ENCODE measurements at places on chromosomes 12 and 14.

GRCh38 chr12:76622351-76622750 lies 62.8 kb upstream of the OSBPL8 start:
- DNase-seq = no peak

DNA sequence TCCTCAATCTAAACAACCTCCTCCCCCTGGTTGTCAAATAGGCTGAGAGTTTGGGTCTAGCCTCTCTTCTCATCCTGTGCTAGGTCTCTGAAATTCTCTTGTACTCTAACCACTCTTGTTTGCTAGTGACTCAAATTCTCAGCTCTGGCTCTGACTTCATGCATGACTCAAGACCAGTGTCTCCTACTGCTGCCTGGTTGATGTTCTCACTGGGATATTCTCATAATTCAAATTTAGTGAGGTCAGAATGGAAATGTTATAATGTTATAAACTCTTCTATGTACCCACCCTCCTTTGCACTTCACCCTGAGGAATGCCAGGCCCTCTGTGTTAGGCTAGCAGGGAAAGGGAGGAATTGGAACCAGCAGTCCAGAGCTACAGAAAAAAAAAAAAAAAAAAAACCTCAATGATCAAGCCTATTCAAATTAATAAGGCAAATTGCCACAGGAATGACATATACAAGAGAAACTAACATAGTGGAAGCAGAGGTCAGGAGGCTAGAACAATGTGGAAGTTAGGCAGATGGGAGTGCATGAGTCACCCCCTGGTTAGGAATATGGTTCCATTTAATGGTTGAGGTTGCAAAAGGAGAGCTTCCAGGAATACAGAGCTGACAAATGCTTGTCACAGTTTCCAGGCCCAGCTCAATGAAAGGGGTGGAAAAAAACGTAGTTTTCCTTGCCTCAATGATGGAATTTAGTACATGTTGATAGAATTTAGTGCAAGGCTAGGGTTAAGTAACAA lies 459.5 kb downstream of the RMST start:
- DNase-seq = no peak

- no peak for DNase-seq
Observed at GRCh38 chr12:114685320-114685781, 1.4 kb upstream of the TBX3 start.

- no peak for DNase-seq
Observed at GRCh38 chr12:24884911-24885310, 64.0 kb downstream of the BCAT1 start.

DNA sequence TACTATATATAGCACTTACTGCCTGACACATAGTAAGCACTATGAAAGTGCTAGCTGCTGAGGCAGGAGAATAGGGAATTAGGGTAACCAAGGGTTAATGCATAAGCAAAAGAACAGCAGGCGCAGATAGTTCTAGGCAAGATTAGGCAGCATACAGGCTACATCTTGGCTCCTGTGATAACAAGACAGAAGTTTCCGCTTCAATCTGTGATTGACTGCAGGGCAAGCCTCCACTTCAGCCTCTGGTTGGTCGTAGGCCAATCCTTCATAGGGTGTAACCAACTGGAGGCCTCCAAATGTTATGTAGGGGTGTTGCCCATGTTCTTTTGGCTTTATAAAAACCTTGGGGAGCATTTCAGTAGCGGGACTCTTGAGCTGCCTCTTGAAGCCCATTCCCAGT lies 46.9 kb downstream of the KLHL28 start:
- no peak for DNase-seq

DNA sequence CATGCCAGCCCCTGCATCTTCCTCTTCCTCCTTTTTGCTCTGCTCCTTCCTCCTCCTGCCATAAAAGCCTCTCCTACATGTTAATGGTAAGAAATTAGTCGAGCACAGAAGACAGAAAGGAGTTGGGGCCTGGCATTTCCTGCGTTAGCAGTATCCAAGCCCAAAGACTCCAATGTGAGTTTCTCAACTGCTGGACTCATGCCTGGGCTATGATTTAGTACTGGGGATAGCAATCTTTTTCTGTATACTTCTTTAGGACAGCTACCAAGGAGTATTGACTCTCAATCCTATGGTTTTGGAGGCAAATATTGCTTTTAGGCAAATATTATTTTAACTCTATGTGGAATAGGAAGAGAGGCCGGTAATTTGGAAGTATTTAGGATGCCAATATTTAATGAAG lies 18.0 kb upstream of the SLC38A4 start:
- no peak for DNase-seq

- no peak for DNase-seq
Observed at GRCh38 chr14:55136241-55136640, 7.2 kb downstream of the LGALS3 start.

DNA sequence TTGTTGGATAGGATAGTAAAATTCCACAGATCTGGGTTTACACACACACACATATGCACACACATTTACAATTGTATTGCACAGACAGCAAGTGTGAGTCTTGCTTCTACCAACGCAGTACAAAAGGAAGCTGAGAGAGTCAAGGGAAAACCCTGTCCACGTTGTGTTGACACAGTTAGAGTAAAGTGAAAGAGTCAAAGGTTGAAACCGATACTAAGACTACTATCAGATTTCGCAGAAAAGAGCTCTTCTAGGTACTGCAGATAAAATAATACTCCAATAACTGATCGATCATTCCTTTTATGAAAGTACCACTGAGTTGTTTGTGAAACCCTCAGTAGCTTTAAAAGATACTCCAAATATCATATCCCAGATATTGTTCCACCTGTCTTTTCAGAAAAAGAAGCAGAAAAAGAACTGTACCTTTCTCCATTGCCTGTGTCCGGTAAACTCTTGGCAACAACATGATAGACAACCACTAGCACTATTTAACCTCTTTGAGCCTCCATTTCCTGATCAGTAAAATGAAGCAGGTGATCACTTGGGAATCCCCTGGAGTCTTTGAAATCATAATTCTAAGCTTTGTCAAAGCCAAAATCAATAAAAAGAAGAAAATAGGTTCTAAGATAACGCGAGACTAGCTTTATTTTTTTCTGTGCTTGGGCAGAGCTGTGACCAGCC lies 224.6 kb upstream of the FOXN3 start:
- DNase-seq = peak; percentile 55

DNA sequence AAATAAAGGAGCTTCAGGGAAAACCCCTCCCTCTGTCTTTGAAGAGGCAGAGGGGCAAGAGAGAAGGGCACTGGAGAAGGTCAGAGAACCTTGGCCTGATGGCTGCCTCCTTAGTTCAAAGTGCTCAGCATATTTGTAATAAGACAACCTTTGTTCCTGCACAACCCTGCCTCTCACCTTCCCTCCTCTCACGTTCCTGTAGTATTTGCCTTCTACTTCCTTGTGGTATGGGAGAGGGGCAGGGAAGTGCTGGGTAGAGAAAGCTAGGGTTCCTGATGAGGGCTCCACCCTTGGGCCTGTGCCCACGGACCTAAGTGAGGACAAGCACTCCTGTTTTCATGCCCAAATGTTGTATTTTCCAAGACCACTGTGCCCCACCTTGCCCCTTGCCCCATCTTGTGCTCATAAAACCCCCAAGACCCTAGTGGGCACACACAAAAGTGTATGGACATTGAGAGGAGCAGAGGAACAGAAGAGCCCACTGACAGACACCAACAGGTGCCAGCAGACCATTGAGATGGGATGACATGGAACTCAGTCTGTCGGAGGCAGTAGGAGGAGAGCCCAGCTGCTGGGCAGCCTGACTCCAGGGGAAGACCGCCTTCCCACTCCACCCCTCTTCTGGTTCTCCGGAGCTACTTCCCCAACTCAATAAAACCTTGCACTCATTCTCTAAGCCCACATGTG lies 261.5 kb upstream of the CCDC196 start:
- no peak for DNase-seq

DNA sequence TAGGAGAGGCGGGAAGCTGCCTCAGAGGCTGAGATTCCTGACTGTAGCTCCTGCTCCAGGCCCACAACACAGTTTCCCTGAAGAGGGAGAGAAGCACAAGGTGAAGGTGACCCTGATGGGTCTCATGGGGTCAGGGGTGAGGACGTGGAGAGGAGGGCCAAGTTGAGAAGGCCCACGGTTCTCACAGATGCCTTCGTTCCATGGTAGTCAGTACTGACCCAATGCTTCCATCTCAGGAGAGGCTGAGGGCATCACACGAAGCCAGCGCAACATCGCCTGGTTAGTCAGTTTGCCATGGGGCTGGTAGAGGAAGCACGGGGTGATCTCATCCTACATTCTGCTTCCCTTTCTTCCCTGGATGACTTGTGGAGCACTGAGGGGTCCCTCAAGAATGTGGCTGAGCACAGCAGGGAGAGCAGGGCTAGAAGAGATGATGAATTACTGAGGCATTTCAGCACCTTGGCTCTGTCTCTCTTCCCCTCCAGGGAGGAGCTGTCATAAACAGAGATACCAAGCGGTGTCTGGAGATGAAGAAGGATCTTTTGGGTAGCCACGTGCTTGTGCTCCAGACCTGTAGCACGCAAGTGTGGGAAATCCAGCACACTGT lies 51.9 kb downstream of the GALNT8 start:
- no peak for DNase-seq

DNA sequence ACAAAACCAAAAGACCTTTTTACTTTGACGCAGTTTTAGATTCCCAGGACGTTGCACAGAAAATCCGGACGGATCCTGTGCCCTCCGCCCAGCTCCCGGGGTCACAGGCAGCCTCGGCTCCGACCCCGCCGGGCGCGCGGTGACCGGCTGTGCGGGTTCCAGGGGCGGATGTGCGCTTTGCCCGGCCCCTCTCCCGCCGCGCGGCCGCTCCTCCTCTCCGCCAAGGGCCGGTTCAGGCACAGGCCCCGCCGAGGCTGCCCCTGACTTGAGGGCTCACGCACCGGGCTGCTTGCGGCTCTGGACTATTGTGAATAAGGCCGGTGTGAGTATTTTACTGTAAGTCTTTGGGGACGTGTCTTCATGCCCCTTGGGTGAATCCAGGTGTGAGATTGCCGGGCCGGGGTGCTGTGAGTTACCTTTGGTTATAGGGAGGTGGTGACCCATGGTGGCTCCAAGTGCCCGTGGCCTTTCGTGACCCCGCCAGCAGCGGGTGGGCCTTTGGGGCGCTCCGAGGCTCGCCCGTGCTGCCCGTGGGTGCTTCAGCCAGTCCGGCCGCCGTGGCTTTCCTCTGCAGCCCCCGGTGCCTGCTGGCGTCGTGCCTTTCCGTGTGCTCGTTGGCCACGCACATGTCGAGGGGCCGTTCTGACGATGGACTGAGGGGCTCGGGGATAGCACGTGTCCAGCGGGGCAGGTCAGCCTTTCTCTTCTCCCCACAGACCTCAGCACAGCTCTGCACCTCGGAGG lies 45.9 kb downstream of the NOC4L start:
- DNase-seq = no peak

DNA sequence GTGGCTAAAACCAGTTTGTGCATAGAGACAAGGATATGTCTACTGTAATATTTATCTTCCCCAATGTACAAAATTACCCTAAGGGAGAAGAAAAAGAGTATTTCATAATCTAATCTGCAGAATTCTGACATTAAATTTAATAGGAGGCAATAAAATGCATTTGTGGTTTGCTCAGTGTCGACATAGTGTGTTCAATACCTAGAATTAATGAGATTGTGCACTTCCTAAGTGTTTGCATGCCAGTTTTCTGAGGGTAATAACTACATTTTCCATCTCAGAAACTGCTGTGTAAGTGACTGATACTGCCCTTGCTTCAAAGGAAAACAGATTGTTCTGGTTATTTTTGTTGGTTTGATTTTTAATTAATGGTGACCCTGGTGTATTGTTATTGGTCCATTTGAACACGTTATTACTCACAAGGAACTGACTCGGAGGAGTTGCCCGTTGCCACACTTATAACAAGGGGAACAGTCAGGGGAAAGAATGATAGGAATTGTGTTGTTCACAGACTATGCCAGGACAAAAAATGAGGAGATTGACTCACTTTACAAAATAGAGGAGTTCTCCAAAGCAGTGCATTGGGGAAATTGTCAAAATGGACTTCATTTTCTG lies 960.3 kb upstream of the TMEM132C start:
- DNase-seq = no peak

- DNase-seq = no peak
Observed at GRCh38 chr12:87813476-87814234, 215.5 kb downstream of the C12orf50 start.

- DNase-seq = no peak
Observed at GRCh38 chr12:94674835-94675234, 24.5 kb upstream of the TMCC3 start.

- DNase-seq = no peak
Observed at GRCh38 chr14:22185191-22185590, 403.8 kb downstream of the DAD1 start.

DNA sequence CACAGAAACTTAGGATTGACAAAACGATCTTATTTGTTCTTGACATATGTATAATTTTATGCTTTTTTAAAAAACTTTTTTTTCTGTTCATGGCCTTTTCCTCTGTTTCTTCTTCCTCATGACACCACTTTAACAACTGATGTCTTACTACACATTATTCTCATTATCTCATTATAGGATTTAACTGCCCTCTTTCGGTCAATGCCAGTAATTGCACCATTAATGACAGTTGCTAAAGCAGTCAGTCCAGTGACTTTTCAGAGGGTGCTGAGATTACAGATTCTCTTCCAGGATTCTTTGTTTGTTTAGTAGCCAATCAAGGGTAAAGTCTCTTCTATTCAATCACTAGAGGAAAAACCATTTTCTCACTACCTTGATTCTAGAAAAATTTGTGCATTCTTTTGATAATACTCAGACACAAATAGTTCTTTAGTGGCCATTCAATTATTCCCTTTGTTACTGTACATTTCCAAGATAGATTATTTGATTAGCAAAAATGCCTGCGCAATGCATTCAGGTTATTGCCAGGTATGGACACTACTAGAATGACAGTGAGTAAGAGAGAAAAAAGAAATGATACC lies 50.1 kb downstream of the KLRG1 start:
- DNase-seq = no peak

- no peak for DNase-seq
Observed at GRCh38 chr14:55450539-55450938, 10.1 kb upstream of the TBPL2 start.

DNA sequence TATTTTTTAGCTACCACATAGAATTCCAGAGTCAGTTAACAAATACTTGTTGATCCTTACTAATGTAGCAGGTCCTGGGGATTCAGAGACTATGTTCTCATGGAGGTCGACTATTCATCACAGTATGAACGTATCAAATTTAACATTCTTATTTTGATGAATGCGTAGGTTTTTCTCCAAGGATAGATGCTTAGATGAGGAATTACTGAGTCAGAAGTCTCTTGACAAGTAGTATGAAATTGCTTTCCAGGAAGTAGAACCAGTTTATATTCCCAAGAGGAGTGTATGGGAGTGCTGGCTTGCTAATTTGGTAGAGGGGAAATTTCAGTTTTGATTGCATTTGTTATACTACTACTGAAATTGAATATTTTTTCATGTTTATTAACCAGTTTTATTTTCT lies 42.8 kb upstream of the CRADD start:
- DNase-seq = no peak

DNA sequence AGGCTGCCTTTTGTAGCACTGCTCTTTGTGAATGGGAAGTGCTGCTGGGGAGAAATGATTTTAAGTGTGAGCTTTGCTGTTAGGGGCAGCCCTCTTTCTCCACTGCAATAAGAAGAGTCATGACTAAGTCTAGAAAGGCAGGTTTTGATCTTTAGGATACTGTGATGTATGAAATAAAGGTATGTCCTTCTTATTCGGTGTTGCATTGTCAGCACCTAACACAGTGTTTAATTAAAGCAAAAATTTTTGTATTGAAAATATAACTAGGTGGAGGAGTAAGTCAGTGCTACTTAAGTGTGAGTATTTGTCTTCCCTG lies 81.5 kb downstream of the ETV6 start:
- no peak for DNase-seq
